ENCODE measurements at places on chromosomes 7 and 10.

- DNase-seq: no peak
Observed at GRCh38 chr10:22662733-22663330, 51.5 kb downstream of the PIP4K2A start.

DNA sequence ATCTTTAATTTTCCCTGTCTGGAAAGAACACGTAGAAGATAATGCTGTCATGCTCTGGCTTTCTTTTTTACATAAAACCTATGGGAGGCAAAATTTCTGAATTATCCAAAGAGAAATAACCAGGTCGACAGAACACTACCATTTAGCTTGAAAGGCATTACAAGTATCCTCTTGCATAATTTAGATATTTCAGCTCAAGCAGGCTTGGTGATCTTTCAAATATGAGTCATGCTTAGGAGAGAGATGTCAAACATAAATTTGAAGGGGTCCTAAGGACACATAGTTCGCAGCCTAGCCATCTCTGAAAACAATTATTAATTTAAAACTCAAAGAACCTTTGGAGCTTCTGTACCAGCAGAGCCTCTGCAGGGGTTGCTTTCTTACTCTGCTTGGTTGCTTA lies 100.9 kb downstream of the FAS start:
- no peak for DNase-seq

DNA sequence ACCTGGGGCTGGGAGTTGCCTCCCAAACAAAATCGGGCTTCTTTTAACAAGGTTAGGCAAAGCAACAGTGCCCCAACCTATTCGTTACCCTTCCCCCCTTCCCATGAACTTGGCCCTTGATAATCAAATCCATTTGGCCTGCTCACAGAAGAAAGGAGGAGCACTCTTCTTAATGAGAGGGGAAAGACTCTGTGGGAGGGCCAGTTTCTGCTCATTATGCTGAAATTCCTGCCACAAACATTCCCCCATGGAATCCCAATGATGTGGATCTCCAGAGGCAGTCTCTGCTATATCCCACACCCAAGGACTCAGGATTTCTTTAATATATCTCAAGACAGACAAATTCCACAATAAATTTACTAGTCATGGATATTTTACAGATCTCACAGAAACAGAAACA lies 43.0 kb downstream of the LSM5 start:
- no peak for DNase-seq

DNA sequence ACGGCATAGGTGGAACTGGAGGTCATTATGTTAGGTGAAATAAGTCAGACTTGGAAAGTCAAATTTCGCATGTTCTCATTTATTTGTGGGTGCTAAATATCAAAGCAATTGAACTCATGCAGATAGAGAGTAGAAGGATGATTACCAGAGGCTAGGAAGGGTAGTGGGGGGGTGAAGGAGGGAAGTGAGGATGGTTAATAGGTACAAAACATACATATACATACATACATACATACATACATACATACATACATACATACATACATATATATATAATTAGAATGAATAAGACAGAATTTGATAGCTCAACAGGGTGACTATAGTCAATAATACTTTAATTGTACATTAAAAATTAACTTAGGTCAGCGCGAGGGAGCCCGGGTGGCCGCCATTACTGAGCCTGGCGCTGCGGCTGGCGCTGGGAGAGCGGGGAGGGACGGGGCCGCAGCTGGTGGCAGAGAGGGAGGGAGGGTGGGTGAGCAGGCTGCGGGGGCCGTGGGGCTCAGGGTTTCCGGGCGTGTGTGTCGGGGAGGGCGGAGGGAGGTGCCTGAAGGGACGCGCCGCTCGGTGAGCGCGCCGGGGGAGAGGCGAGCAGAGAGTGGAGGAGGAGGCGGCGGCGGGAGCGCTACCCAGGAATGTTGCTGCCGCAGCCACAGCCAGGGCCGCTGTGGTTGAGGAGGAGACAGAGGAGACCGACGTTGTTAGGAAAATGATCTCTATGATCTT lies 85.8 kb upstream of the EGFR start:
- peak; percentile 82 for DNase-seq

DNA sequence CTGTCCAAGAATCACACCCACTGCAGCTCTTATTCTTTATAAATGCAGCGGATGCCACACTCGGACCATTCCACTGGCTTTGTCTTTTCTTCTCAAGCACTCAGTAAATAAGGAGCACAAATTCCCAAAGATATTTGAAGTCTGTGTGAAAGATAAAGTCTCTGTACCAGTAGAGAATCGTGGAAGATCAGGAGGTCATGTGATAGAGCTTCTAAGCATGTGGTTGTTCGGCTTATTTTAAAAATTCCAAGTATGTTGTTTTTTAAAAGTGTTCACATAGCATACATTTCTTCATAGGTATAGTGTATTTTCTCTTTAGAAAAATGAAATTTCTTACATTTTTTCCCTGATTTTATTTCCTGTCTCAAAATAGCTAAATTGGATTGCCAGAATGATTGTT lies 75.8 kb downstream of the NOC3L start:
- DNase-seq: peak; percentile 11

GRCh38 chr7:20307119-20307518 lies 23.6 kb upstream of the ITGB8 start:
- DNase-seq: no peak

DNA sequence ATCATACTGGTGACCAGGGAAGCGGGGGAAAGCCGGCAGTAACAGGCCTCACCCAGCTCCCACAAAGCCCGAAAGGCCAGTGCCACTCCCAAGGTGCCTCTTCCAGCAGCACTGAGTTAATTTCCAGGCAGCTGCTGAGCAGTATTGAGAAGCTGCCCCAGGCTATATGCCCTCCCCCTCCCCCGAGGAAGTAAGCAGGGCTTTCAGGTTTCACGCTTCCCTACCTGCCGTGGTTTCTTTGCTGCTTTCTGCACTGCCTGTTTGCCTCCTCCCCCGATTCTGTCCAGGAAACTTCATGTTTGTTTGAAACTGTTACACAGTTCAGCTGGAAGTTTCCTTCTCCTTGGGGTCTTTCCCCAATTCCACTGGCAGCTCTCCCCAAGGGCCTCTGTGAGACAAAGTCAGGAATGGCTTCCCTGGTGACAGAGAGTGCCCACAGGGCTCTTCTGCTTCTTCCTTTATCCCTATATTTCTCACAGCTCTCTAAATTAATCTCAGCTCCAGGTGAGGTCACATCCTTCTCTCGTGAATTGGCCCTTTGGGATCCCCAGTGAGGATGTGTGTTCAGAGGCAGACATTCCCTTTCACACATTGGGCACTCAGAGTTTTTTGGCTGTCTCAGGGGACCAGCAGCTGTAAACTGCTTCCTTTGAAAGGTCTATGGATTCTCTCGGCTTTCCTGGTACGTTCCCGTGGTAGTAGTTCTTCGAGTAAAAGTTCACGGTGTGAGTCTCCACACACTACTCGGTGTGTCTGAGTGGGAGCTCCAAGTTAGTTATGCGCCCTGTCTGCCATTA lies 19.4 kb downstream of the C1GALT1 start:
- DNase-seq: no peak

GRCh38 chr7:82012453-82012852 lies 242.6 kb upstream of the HGF start:
- no peak for DNase-seq

- DNase-seq: peak; percentile 92
Observed at GRCh38 chr10:44125879-44126278, 259.0 kb downstream of the CXCL12 start.

- no peak for DNase-seq
Observed at GRCh38 chr10:50351483-50352146, 100.3 kb upstream of the ASAH2 start.

- no peak for DNase-seq
Observed at GRCh38 chr7:156614434-156615264, 25.9 kb upstream of the RNF32 start.

GRCh38 chr7:103573479-103574058 lies 127.6 kb upstream of the SLC26A5 start:
- peak; percentile 24 for DNase-seq

DNA sequence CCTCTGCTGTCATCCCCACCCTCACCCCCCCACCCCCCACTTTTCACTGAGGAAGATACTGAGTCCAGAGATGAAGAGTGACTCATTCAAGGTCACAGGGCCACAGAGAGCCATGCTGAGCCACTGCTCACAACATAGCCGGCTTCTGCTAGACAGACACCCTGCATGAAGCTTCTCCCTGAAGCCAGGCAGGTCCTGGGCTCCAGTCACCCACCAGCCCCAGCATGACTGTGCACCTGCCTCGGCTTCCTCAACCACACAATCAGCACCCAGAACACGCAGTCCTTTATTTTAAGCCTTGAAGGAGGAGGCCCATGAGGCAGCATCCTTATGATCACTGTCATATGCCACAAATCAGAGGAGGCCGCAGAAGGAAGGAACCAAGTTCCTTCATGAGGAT lies 19.2 kb upstream of the PRKAG2 start:
- no peak for DNase-seq

- no peak for DNase-seq
Observed at GRCh38 chr10:105139363-105139896, 498.3 kb downstream of the SORCS3 start.

DNA sequence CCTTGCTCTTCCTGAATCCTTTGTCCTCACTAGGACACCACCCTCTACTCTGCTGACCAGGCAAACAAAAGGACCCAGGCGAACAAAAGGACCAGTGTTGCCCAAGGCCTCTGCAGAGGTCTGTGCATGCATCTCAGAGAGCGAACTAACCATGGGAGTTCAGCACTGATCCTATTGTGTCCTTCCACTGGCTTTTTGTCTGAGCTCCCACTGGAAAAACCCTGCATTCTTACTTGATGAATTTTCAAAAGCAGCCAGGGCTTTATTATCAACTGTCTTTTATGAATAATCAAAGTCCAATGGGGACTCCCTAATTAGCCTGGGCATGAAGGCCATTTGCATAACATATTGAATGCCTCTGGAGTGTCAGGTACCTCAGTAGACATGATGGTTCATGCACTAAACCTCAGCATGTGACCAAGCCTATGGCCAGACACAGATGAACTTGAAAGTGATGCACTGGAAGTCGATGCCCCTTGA lies 140.6 kb downstream of the KCNMA1 start:
- DNase-seq: no peak

DNA sequence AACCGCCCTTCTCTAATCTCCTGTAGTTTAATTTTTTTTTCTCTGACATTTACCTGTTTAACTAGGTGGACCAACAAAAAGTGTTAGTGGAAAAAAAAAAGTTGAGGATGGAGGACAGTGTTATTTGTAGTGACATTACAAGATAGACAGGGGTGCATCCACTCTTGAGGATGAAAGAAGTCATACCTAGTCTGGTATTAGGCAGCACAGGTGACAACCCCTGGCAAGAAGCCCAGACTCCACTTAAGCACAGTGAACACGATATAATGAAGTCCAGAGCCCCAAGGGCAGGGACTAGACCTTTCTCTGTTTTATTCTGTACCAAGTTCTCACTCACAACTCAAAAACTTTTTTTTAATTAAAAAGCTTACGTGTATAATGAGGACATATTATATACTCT lies 268.4 kb downstream of the GPR37 start:
- no peak for DNase-seq

DNA sequence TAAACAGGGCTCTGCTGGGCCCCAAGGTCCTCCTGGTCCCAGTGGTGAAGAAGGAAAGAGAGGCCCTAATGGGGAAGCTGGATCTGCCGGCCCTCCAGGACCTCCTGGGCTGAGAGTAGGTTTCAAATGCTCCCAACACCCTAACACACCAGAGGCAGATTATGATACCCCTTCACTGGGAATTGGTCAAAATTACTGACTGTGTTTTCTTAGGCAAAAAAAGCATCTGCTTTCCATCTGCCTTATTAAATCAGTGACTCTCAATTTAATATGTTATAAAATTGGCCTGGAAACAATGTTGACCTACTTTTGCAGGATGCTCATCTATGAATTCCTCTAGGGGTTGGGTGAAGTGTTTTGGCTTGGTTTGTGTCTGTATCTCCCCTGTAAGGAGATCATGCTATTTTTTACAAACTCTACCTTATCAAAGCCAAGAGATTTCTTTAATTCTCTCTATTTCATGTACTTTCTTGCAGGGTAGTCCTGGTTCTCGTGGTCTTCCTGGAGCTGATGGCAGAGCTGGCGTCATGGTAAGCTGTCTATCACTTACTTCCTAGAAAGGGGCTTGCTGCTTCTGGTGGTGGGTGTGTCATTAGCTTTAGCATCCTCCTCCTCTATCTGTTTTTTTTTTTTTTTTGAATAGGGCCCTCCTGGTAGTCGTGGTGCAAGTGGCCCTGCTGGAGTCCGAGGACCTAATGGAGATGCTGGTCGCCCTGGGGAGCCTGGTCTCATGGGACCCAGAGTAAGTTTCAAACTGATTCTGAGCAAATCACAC lies 15.9 kb downstream of the COL1A2 start:
- no peak for DNase-seq

GRCh38 chr7:69359003-69359700 lies 239.1 kb upstream of the AUTS2 start:
- peak; percentile 59 for DNase-seq

DNA sequence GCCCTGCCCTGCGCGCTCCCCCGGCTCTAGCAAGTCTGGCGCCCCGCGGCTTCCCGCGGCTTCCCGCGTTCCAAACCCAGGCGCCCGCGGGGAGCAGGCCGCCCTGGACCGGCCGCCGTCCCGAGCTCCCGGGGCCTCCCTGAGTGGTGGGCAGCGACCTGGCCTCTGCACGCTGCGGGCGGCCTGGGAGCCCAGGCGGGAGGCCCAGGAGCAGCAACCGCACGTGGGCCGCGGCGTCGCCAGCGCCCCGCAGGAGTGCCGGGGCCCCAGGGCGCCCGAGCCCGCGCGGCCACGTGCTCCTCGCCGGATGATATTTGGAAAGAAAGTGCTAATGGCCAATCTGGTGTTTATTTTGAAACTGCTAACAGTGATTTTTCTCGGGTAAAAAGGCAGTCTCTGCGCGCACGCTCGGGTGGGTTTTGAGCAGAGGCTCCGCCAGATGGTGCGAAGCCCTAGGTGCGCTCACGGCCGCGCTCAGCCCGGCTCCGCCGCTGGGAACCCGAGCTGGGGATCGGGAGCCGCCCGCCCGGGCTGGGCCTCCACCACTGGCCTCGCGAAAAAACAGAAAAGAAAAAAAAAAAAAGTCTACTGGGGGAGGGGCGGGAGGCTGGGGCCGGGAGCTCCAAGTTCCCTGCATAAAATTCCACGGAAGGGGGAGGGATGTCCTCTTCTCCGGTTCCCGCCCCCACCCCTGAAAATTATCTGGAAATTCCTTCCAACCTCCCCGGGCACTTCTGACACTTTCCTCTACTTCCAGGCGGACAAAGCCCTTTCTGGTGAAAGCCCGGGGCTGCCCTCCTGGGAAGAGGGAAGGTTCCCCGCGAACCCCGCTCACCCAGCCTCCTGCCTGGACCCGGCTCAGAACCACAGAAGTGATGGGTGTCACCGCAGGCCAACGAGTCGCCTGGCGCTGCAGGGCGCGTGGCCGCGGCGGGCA lies 4.3 kb downstream of the EBF3 start:
- DNase-seq: no peak

All from AG08395 (cell line).